ENCODE measurements at places on chromosomes 1 and 21.

DNA sequence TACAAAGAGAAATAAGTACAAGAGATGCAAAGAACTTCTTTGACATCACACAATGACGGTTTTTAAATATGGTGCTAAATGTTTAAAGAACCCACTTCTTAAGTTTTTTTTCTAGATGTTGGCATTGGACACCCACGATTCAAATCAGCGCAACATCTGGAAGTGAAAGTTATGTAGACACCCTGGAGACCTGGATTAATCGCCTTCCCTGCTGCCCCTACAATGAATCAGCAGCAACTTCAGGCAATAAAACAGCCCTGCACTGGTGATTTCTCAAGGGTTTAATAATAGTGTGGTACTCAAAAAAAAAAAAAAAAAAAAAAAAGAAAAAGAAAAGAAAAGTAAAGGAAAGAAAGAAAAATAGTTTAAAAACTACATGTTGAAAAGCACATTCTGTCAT is 248.3 kb downstream of the NUF2 start:
- no peak for DNase-seq

GRCh38 chr1:195604287-195604686 is 1004.0 kb downstream of the KCNT2 start:
- DNase-seq: no peak

GRCh38 chr1:175708787-175709186 is 34.6 kb downstream of the TNR start:
- no peak for DNase-seq

- DNase-seq: no peak
Observed at GRCh38 chr1:230677200-230677599, 34.9 kb downstream of the COG2 start.

GRCh38 chr1:216702170-216702569 is 21.1 kb downstream of the ESRRG start:
- no peak for DNase-seq

- no peak for DNase-seq
Observed at GRCh38 chr1:203558064-203558760, 64.3 kb downstream of the OPTC start.

DNA sequence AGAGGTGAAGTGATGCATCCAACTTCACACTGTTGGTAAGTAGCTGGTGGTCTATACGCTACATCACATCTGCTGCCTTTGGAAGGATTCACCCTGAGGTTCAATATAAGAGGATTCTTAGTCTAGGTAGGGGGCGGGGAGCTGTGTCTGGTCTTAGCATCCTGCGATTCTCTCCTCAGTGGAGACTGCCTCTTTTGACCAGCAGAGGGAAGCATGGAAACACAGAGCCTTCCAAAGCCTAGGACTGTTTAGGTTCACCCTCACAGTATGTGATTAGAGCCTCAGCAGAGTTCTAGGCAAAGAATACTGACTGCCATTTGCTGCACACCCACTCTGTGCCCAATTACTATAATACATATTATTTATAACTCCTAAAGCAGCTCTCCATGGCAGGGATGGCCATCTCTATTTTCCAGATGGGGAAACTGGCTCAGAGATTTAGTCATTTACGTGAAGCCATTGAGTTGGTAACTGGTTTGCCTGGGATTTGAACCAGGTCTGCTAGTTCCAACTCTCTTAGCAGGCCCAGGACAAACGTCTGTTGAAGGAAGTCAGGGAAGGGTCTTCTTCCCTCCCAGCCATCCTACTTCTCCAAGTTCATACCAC is 28.9 kb upstream of the EFCAB14 start:
- DNase-seq: peak; percentile 10

DNA sequence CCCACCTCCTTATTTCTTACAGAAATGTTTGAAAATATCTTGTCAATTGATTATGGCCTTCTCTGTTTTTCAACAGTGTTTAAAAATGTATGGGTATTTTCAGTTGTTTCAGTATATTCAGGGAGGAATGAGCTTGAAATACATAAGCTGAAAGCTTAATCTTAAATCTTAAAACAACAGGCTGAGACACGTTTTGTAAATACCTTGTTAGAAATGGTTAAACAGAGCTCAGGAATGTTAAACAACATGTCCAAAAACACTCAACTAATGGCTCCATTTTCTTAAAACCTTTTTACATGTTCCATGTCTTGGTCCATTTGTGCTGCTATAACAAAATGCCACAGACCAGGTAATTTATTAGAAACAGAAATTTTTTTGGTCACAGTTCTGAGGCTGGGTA is 953.8 kb upstream of the ADGRL2 start:
- no peak for DNase-seq

GRCh38 chr21:42431196-42431595 is 27.5 kb downstream of the UBASH3A start:
- DNase-seq: no peak

DNA sequence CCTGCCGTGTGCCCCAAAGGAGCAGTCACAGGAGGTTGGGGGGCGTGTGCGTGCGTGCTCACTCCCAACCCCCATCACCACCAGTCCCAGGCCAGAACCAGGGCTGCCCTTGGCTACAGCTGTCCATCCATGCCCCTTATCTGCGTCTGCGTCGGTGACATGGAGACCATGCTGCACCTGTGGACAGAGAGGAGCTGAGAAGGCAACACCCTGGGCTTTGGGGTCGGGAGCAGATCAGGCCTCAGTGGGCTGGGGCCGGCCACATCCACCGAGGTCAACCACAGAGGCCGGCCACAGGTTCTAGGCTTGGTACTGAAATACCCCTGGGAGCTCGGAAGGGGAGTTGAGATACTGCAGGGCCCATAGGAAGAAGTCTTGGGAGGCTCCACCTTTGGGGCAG is 23.5 kb downstream of the COL6A1 start:
- no peak for DNase-seq

DNA sequence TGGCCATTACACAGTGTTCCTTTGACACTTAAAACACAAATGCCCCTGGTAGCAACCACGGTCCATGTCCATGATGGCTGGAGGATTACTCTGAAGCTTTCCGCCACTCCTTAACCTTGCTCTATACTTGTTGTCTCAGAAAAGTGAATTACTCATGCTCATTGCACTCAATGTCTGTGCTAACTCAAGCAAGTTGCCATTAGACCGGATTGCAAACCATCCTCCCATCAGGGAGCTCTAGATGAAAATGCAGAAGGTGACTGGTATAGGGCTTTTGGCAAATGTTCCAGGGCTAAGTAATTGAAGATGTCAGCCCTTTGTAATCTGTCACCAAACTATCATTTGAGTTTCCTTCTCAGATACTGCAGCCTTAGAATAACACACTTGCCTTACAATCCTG is 1288.3 kb upstream of the B3GALT2 start:
- DNase-seq: no peak

GRCh38 chr1:228004331-228004855 is 2.4 kb upstream of the WNT3A start:
- peak; percentile 32 for DNase-seq

DNA sequence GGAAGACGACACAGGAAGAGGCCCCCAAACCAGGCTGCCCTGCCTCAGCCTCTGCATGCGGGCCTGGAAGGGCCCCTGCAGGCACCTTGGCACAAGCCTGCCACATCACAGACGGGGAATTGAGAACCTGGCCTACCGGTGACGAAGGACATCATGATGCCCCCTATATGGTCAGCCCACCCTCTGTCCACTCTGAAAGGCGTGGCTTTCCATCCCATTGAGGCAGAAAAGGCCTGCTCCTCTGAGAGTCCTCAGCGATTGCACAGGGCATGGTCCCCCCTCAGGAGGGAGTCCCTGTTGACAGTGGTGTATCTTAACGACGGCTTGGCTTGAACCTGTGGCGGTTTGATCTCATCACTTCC is 11.4 kb downstream of the KRTAP10-1 start:
- no peak for DNase-seq

DNA sequence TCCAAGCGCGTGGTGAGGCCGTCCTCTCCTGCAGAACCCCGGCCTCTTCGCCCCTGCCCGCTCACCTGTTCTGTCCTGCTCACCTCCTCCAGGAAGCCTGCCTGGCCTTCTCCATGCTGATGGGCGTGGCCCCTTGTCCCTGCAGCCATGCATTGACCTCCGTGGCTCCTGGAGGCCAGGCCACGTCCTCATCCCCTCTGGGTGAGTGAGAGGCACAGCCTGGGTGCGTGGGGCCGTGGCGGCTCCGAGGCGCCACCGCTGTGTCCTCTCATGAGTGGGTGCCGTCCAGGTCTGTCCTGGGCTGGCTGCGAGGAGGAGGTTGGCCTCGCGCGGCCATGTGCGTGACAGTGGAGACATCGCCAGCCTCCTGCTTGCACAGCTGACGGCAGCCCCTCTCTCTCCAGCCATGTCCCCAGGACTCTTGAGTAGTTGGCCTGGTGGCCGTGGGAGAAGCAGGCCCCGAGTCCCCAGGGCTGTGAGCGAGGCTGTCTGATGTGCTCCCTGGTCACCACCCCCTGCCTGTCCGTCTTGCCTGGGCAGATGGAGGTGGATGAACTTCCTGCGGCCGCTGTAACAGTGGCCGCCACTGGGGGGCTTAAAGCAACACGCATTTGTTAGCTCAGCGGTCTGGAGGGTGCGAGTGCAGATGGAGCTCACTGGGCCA is 58.1 kb downstream of the PRKCZ start:
- DNase-seq: no peak

- DNase-seq: no peak
Observed at GRCh38 chr21:32813265-32813903, 41.8 kb upstream of the PAXBP1 start.

GRCh38 chr21:17539323-17539722 is 26.5 kb downstream of the CXADR start:
- no peak for DNase-seq

DNA sequence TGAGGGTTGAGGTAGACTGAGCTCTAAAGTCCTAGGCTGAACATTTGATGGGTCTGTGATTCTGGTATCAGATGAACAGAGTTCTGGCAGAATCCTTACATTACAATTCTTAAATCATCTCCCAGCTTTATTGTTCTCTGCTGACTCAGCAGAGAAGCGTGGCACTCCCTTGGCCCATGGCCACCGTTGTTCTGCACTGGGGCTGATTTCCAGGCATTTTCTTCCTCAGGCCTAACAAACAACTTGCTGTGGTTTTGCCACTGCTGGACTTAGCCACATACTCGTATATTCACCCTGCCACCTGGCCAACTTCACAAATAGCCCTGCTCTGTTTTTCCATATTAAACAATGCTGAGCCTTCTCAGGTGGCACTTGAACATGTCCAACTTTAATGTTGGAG is 223.2 kb downstream of the TNR start:
- DNase-seq: no peak

DNA sequence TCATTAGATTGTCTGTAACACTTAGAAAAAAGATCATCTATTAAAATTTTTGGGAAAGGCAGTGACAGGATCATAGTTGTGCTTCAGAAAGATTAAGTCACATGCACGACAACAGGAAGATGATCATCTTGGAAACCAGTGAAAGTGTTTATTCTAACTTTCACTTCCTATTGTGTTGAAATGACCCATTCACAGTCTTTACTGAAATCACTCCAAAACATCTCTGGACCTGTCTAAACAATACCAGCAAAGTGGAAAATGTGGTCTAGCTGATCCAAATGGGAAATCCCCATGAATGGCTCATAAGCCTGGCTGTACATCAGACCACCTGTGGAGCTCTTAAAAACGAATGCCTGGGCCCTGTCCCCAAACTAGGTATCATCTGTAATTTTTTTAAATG is 111.1 kb upstream of the ETV3 start:
- peak; percentile 3 for DNase-seq

DNA sequence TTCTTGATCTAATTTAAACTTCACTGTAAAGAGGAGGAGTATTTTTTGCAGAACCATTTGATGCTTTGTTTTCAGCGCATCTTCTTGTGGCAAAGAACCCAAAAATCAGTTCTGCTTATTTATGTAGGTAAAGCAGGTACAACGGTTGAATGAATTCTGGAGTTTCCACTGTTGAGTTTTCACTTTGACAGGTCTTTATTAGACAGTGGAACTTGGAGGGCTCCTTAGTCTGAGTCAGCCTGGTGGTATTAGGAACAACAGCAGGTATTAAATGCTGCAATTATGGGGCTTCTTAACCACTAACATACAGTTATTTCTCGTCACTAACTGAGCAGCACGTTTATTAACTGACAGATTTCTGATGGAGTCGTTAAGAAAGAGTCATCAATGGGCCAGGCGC is 1.2 kb downstream of the LRIG2 start:
- no peak for DNase-seq

DNA sequence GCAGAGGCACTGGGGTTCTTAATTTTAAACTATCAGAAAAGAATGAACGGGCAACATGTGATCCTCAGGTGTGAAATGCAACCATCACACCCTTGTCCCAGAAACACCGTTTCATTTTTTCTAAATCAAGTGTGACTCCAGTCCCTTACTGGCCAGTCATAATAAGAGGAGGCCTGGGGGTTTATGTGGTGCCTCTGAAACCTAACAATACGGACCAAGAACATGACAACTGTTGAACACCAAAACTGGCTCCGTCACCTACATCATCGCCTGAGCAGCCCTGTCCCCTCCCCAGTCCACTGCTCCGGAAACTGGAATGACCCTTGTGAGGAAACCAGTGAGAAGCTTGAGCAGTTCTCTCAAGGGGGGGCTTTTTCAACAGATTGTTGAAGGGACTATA is 55.9 kb upstream of the KIF26B start:
- no peak for DNase-seq

- no peak for DNase-seq
Observed at GRCh38 chr1:15407580-15407979, 2.1 kb upstream of the EFHD2 start.

GRCh38 chr1:91402023-91402422 is 2.6 kb downstream of the HFM1 start:
- DNase-seq: no peak

DNA sequence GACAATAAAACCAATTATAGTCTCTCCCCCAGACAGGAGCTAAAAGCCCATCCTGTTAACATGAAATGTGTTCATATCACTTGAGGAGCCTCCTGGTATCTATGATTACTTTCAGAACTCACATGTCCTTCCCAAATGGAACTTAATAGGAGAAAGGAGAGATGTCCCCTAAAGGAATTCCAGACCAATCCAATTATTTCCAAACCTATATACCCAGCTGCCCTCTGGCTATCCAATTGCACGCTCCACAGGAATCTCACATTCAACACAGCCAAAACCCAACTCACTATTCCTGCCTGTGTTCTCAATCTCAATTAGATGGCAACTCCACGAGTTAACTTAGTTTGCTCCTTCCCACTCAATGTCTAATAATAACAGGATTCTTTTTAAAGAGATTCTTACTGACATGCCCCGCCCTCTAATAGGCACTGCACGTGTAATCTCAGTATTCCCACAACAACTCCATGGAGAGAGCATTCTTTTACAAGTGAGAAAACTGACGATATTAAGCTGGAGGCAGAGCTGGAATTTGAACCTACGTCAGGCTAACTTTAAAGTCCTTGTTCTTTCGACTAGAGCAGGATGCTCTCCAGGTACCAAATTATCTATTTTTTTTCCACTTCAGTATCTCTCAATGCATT is 59.1 kb upstream of the SEC16B start:
- no peak for DNase-seq

GRCh38 chr1:238953448-238954010 is 432.8 kb upstream of the CHRM3 start:
- DNase-seq: no peak

GRCh38 chr1:42002220-42002619 is 83.5 kb upstream of the HIVEP3 start:
- DNase-seq: no peak
